ENCODE measurements at places on chromosomes 12 and 14.

GRCh38 chr14:103089386-103090335 is 4.9 kb upstream of the EXOC3L4 start:
- no peak for DNase-seq

- no peak for DNase-seq
Observed at GRCh38 chr12:15883536-15883935, 1.3 kb downstream of the STRAP start.

GRCh38 chr12:111417784-111418593 is 12.3 kb downstream of the SH2B3 start:
- DNase-seq = no peak

GRCh38 chr12:75489187-75489586 is 8.6 kb downstream of the GLIPR1 start:
- no peak for DNase-seq

DNA sequence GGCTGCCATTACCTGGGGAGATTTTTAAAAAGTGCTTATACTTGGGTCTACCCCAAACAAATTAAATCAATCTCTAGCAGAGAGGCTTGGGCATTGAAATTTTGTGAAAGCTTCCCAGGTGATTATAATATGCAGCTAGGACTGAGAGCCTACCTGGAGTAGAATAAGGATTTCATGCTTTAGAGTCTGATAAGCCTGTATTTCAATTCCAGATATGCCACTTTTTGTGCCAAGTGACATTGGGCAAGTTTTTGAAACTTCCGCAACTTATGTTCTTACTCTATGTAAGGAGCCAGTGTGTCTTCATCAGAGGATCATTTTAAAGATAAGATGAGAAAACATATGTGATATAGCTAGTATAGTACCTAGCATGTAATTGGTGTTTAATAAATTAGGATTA is 159.8 kb upstream of the LRIG3 start:
- DNase-seq = no peak

DNA sequence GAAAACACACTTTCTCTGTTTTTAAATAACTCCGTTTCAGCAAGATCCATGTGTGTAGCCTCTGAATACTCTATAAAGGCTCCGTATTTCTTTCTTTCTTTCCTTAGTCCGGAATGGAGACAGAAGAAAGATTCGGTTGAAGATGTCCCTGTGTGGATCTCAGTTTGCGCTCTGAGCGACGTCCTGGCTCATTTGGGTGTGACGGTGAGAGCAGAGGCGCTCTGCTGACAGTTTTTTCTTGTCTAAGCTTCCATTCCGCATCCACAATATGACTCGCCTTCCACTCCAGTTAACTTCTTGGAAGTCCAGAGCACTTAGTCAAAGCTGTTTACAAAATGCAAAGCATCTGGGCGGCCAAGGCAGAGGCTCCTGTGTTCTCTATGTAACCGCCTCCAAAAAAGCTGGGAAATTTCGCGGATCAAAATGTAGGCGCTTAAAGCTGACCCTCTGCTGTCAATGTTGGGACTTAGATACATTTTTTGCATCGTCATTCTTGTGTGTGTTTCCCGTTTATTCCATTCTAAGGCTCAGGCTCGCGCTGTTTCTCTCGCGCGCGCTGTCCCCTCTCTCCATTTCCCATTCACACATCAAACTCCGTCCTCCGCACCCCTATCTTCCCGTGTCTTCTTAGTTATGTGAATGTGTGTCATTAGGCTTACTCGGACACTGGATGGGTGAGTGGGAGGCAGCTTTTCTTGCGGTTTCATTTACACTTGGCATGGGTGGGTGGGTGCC is 880 bp upstream of the FLRT2 start:
- DNase-seq = no peak

Data from T-helper 9 cell (primary cell).